ENCODE measurements at places on chromosomes 1 and 21.
A peak's percentile ranks its signal among the peaks of the same experiment; 100 is the strongest.

GRCh38 chr1:36583080-36583479 lies 100.4 kb upstream of the CSF3R start:
- no peak for DNase-seq

DNA sequence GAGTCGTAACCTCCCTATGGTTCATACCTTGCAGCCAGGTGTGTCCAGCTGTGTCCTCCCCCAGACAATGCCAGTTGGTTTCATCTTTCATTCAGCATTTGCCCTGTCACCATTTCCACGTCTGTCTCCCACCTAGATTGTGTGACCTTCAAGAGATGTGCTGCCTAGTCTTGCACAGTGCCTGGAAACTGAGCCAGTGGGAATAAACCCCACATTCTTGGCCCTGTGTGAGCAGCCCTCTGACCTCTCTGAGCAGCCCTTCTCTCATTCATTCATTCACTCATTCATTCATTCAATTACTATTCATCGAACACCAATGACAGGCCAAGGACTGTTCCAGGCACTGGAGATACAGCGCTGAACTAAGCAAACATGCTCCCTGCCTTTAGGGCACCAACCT lies 115.7 kb downstream of the GRIK3 start:
- DNase-seq: no peak

- no peak for DNase-seq
Measured at GRCh38 chr1:31111290-31111951, 45.9 kb upstream of the PUM1 start.

DNA sequence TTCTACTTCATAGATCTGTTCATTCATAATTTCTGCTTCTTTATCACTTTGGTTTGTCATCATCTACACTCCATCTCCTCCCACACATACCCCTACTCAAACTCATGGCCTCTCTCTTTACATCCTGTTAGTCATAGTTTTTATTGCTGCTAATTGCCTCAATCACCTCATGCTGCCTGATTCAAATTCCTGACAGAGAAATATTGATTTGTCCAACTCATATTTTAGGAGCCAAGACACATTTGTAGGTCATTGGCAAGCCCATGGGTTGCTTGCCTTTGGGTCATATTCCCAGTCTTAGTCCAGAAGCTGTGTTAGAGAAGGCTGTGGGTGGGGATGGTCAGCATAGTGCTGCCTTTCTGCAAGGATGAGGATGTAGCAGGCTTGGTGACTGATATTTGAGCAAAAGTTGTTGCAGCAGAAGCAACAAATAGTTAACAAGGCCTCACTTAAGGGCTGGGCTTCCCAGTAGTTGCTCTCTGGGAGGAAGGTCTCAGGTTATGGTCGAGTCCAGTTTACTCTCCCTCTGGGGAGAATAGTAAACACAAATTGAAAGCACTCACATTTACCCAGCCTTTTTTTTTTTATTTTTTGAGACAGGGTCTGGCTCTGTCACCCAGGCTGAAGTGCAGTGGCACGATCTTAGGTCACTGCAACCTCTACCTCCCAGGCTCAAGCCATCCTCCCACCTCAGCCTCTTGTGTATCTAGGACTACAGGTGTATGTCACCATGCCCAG lies 22.4 kb upstream of the EPS15 start:
- no peak for DNase-seq

DNA sequence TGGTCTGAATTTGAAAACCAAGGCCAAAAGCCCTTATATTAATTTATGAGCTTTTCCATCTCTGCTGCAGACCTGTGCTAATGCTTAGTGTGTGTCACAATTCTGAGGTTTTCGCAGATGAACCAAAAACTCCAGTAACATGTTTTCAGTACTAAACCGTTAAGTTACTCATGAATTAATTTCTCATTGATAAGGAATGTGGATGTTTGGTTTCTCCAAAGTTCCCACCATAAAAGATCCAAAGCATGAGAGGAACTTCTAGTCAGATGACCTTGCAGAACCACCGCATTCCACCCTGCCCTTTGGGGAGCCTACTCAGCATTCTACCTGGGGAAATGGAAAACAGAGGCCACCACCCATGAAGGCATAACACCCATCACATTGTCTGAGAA lies 7.5 kb upstream of the LEPR start:
- DNase-seq: no peak

GRCh38 chr1:15362737-15363128 lies 47.0 kb upstream of the EFHD2 start:
- no peak for DNase-seq

DNA sequence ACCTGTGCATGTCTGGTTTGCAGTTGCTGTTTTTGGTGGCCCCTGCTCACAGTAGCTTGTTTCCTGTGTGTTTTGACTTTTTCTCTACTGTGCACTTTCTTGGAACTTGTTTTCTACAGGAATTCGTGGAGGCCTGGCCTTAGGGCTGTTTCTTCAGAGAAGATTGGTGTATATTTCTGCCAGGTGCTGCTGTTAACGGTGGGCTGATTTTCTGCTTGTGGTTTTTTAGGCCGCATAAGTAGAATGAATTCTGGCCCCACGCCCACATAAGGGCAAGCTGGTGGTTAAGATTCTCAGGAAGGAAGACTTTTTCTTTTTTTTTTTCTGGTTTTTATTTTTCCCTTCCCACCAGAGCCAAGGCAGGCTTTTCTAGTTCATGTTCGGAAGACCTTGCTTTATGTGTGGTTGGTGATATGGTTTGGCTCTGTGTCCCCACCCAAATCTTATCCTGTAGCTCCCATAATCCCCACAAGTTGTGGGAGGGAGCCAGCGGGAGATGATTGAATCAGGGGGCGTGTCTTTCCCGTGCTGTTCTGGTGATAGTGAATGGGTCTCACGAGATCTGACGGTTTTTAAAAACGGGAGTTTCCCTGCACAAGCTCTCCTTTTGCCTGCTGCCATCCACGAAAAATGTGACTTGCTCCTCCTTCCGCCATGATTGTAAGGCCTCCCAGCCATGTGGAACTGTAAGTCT lies 71.5 kb upstream of the DISP3 start:
- peak; percentile 50 for DNase-seq

- DNase-seq: no peak
Measured at GRCh38 chr1:43541721-43542401, 11.2 kb downstream of the PTPRF start.

GRCh38 chr1:198088360-198089071 lies 68.3 kb upstream of the NEK7 start:
- no peak for DNase-seq

- no peak for DNase-seq
Measured at GRCh38 chr1:203082231-203082505, 3.6 kb downstream of the MYOG start.

GRCh38 chr1:182395906-182396305 lies 4.3 kb upstream of the GLUL start:
- DNase-seq: no peak

DNA sequence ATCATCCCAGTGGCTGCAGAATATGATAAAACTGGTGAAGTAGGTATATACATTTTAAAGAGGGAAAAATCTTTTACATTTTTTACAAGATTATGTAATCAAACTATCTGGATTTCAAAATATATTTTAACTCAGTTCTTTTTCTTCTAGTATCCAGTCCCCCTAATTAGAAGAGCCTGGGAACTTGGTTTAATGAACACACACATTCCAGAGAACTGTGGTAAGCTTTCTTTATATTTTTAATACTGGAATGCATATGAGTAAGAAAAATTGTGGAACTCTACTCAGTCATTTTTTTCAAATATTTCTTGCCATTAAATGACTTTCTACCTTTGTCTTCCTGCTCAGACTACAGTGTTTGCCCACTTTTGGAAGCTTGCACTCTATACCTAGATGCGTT lies 8.2 kb downstream of the ACADM start:
- no peak for DNase-seq

- DNase-seq: no peak
Measured at GRCh38 chr21:46518983-46519583, 60.4 kb downstream of the DIP2A start.

DNA sequence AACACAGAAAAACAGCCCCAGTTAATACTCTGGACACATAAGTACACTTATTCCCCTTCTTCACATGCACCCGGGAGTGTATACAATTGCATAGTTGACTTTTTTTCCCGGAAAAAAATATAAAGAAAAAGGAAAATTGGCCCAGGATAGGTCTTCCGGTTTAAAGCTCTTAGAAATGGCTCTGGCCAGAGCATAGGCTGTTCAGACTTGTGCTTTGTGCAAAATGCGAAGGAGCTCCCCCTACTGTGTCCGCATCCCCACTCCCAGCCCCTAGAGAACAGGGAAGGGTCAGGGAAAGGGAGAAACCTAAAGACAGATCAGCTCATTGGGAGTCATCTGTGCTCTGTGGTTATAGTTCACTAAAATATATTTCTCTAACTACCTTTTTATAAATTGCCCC lies 5.5 kb upstream of the MTMR11 start:
- DNase-seq: no peak

DNA sequence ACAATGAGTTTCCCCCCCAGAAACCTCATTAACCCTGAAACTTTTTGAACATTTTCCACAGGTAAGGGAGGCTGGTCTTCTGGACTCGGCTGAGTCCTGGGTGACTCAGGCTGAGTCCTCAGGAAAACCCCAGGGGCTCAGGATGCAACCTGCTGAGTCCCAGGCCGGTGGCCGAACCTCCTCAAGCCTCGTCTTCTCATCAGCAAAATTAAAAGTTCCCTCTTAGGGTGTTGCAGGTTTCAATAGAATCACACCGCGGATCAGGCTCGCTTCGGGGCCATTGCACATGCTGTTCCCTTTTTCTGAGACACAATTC lies 35.0 kb upstream of the GRHL3 start:
- no peak for DNase-seq

DNA sequence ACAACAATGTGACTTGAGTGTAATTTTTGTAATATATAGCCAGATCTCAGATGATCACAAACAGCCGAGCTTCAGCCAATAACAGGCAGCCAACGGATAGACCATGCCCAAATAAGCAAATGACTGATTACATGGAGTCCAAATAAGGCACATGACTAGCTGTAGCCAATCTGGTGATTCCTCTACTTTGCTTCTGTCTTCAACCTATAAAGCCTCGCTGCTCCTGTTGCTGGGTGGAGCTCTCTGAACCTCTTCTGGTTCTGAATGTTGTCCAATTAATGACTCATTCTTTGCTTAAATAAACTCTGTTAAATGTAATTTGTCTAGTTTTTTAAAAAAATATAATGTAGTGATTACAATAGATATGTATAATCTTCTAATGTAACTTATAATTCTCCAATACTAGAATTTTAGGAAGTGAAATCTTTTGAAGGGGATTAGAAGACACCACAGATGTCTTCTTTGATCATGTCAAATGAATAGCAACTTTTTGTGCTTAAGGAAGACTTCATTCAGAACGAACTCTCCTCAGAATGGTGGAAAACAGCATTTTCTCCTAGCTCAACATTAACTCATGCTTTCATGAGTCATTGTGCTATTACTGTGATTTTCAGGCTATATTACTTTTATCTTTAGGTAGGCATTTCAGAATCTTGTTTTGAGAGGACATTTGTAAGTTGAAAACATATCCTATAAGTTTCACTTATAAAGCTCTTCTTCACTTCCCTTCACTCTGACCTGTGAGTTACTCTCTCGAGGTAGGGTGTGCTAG lies 857.8 kb upstream of the B3GALT2 start:
- DNase-seq: no peak

GRCh38 chr1:192951691-192952460 lies 107.3 kb downstream of the UCHL5 start:
- DNase-seq: no peak

DNA sequence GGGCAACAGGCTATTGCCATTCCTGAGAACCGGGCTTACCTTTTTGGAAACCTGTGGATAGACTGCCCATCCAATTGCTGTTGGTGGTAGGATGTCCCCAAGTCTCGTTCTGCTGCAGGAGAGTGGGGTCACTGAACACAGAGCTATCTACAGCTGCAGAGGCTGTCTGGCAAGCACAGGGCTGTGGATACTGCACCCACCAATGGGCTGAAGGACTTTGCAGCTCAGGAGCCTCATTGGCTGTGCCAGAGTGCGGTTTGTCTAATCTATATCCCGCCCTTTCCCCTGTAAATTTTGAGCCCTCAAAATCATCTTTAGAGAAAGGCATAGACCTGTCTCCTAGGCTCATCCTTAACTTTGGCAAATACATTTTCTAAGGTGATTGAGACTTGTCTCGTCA lies 15.3 kb downstream of the RNF187 start:
- DNase-seq: no peak

DNA sequence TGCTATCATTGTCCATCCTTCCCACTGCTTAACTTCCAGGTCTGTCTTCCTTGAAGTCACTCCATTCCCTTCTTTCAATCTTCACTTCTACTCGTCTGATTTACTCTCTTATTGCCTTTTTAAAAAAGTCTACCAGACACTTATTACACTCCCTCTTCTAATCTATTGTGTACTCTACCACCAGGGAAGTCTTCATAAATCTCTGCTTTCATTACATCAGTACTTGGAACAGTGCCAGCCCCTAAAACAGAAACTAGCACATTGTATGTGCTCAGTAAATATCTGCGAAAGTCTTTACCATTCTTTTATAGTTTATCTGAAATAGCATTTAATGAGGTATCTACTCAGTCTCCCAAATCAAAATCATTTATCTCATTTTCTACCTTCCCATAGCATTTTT lies 236.4 kb downstream of the USH2A start:
- no peak for DNase-seq

DNA sequence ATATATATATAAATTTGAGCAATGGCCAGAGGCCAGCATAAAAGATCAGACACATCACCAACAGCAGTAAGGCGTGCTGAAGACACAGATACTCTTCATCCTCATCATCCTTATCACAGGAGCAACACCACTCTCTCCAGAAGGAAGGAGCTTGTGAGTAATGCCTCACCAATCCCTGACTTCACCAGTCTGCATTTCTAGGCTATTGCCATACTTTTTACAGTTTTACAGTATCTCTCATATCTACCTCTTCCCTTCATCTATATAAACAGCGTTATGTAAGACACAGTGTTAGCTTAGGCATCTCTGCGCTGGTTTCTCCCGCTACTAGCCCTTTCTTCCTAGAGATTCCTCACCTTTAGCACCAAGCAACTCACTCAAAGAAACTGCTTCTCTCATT lies 2.4 kb upstream of the ABL2 start:
- DNase-seq: no peak

GRCh38 chr1:8717148-8717547 lies 100.3 kb downstream of the RERE start:
- no peak for DNase-seq

- no peak for DNase-seq
Measured at GRCh38 chr21:32562426-32562825, 22.9 kb downstream of the TCP10L start.

DNA sequence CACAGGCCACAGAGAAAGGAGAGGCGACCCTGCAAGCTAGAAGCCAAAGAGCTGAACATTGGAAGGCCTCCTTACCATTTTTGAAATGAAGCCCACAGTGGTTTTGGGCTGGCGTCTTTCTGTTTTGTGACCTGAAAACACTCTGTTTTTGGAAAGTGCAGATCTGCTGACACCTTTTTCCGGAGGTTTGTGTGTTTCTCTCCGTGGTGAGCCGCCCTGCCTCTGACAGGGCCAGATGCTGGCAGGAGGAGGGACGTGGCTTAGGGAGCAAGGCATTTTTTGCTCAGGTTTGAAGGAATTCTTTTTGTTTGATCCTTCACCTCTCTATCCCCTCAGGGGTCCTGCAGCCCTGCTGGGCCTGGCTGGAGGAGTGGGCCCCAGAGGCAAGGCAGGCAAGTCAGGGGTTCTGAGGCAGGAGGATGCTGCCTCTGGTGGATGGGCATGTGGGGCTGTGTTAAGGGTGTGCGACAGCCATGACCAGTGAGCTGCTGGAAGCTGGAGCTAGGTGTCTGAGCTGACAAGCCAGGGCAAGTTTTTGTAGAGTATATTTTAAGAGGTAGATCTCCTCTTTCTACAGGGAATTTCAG lies 133.8 kb downstream of the CAMTA1 start:
- no peak for DNase-seq

- DNase-seq: no peak
Measured at GRCh38 chr1:30194741-30195423, 528.5 kb downstream of the MATN1 start.

- DNase-seq: no peak
Measured at GRCh38 chr1:64137412-64137803, 66.0 kb upstream of the UBE2U start.
